Smooth muscle cell of the umbilical artery (primary cell): ENCODE measurements at places on chromosomes 3 and 15. TPM values are rescaled to one million over a fixed set of nuclear protein-coding genes. Genes with fewer than 3 reads are reported as not detected.

Gene CPB1
- total RNA-seq = not detected in 2 replicates

Gene EXD1
- under 0.01 TPM in 1 of 2 replicates, not detected in the other for total RNA-seq

Gene SPESP1
- 2.7 and 6.0 TPM in 2 replicates for total RNA-seq

Gene PLSCR5
- total RNA-seq = not detected in 2 replicates

Gene CDCP1
- 10.4 and 76.4 TPM in 2 replicates for total RNA-seq

Gene CACNA2D2
- total RNA-seq = 0.05 TPM in 1 of 2 replicates, not detected in the other

Gene SGO1
- total RNA-seq = 0.59 and 4.9 TPM in 2 replicates

Gene ALDH1A2
- total RNA-seq = 0.30 TPM in 1 of 2 replicates, not detected in the other

Gene SLC12A1
- not detected in 2 replicates for total RNA-seq

Gene ACVR2B
- 2.2 and 2.4 TPM in 2 replicates for total RNA-seq

Gene KNL1
- 1.2 and 14.2 TPM in 2 replicates for total RNA-seq

Gene ATP13A5
- not detected in 2 replicates for total RNA-seq

Gene UTS2B
- 0.30 and 0.60 TPM in 2 replicates for total RNA-seq

Gene LXN
- total RNA-seq = 115 and 116 TPM in 2 replicates

Gene REC114
- not detected in 2 replicates for total RNA-seq
